ENCODE measurements at places on chromosomes 5 and 9.

DNA sequence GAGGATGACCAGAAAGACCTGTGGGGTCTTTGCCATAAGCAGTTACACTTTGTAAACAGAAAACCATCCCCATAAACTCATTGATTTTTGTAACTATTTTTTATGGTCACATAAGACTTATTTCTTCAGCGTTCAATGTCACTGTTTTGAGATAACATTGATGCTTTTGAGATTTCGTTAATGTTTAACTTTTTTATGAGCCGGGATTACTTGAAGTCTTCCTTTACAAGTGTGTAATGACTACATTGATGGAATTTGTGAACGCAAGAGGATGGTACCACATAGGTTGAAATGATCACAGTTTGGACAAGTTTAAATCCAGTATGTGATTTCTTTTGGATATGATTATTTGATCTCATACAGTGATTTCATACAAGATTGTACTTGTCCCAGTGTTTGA, 1.8 kb downstream of the SLC12A2 start:
- DNase-seq = no peak

- no peak for DNase-seq
Observed at GRCh38 chr9:137457406-137458193, 1.5 kb downstream of the NSMF start.

DNA sequence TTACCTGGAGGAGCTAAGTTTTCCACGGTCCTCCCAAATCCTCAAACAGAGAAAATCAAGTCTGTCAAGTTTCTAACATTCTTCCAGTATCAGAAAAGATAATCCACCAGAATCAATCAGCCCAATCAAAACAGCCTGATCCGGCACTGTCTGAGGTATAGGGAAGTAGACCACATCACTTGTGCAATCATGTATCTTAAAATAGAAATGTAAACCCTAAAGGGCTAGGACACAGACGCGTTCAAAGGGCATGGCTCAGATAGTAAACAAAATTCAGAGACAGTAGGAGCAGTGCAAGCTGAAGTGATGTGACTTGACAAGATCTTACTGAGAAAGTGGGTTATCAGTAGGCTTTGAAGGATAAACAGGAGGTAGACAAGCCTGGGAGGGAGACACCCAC, 252.4 kb upstream of the DAPK1 start:
- DNase-seq = no peak

GRCh38 chr9:133121198-133121914, at the start of gene RALGDS:
Gene RALGDS (minus strand): TSS chr9:133121240. CDS start chr9:133121154, 86 bp downstream.
- peak; percentile 86 for DNase-seq

- no peak for DNase-seq
Observed at GRCh38 chr5:139974661-139975060, 68.4 kb downstream of the NRG2 start.

- DNase-seq = no peak
Observed at GRCh38 chr9:106127776-106128175, 433.4 kb downstream of the TMEM38B start.

GRCh38 chr9:7154650-7155049, 396.9 kb downstream of the KDM4C start:
- no peak for DNase-seq

DNA sequence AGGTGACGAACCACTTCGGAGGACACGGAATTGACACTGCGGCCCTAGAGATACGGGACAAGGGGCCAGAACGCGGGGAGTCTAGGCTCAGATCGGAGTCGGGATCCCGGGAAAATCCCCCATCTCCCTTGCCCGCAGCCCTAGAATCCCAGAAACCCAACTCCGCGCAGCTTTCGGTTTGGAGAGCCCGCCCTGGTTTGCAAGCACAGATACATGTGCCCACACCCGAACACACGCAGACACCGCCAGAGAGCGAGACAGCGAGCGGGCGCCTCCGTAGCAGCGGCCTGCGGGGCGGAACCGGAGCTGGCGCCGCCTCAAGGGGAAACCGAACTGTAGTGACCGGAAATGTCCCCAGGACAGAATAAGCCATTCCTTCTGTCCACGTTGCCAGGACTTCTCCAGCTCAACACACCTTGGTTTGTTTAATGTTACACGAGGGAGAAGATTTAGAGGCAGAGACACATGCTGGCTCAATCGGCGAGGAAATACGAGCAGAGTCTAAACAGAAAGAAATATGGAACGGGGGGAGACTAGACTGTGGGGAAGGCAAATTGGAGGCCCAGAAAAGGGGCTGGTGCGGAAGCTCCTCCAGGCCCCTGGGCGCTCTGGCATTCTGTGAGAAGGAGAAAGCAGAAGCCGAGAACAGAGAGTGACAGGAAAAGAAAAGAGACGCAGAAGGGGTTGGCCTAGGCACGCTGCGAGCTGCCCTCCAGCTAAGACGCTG, 2.9 kb upstream of the PAX5 start:
- peak; percentile 40 for DNase-seq

DNA sequence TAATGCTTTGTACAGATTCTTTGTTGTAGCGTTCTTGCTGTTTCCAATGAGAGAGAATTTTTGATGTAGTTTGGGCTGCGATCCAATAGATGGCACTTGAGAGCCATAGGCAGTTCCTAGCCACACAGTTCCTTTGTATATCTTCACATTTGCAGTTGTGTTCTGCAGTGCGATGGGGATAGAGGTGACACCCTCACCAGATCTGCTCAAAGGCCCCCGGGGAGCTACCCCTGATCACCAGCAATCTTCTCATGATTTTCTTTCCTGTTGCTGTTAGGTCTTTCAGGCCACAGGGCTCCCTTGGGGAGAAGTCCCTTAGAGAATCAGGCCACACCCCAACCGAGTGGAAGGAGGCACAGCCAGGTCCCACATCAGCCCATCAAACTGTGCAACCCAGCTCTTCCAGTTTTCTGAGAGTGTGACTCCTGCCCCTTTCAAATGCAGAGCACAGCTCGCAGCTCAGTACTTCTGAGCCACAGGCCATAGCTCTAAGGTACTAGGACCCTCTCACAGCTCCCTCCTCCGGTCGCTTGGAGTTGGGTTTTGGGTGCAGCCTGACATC, 353.7 kb downstream of the SLCO4C1 start:
- DNase-seq = no peak

DNA sequence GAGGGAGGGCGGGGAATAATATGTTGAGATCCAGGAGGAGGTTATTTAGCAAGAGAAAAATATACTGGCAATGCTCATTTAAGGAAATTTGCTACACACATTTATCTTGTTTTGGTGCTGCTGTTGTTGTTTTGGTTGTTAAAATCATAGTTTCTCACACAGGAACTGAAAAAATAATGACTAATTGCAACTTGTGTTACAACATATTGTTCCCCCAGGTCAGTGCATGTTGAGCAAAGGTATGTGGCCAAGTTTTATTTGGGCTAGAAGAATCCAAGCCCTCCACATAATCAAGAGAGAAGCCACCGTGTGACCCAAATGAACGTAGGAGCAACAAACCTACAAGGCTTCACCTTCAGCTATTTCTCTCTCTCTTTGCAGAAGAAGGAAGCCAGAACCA, 220.3 kb upstream of the DAPK1 start:
- DNase-seq = no peak

DNA sequence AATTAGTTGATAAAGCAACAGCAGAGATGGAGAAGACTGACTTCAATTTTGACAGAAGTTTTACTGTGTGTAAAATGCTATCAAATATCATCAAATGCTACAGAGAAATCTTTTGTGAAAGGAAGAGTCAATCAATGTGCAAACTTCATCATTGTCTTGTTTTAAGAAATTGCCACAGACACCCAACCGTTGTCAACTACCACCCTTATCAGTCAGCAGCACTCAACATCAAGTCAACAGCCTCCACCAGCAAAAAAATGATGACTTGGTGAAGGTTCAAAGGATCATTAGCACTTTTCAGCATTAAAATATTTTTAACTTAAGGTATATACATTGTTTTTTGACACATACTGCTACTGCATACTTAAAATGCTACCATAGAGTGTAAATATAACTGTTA, 888.8 kb downstream of the CDH18 start:
- no peak for DNase-seq

GRCh38 chr5:141717043-141717442, 35.0 kb upstream of the ARAP3 start:
- DNase-seq = no peak

GRCh38 chr5:166795756-166796155, 1495.7 kb upstream of the WWC1 start:
- DNase-seq = no peak

DNA sequence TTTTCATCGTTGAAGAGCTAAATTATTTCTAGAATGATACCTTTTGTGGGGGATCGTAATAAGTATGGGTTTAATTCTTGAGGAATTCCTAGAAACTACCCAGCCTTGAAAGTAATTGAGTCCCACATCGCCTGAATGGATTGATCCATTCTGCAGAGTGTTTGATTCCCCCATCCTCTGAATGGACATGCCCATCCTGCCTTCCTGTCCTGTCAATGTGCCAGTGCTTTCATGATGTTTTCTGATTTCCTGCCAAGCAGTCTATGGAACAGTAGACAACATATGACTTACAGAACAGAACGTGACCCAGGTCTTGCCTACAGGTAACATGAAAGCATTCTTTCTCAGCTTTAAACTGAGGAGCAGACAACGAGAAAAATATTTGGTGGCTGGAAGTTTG, 319.2 kb downstream of the DRD1 start:
- DNase-seq = no peak

DNA sequence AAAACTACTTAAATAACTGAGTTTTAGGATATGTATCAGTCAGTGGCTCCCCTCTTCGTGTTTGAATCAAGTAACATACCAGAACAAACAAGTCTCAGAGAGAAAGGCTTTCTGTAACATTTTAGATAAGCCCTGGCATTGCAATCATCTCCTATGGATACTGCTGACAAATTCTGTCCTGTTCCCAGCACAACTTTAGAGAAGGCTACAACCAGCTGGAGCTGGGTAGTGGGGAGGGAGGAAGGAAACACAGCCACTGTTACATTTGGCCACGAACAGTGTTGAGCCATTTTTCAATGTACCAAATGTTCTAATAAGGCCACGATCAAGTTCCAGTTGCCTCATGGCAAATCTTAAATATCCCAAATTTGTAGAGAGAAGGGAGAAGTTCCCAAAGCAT, 511.8 kb upstream of the WWC1 start:
- DNase-seq = no peak

DNA sequence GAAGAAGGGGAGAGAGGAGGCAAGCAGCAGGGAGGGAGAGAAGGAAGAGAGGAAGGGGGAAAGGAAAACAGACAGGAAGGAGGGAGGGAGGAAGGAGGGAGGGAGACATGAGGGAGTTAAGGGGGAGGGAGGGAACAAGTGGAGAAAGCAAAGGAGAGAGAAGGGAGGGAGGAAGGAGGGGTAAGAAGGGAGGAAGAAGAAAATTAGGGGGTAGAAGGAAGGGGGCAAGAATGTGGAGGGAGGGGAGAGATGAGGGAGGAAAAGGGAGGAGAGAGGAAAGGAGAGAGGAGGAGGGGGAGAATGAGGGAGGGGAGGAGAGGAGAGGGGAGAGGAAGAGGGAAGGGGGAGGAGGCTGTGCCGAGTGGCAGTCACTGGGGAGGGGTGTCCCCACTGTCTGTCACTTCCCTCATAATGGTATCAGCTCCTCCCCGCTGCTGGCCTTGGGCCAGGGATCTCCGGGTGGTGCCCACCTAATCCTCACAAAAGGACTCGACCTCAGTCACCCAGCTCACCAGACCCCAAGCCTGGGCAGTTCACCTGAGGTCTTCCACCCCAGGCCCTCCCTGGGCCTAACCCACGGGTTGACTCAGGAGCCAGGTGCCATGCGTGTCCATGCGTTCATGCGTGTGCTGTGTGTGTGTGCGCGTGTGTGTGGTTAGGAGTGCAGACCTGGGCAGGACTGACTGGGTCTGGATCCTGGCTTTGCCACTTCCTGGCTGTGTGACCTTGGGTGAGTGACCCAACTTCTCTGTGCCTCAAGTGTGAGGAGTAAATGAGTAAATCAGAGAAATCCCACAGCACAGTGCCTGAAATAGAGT, 18.1 kb downstream of the C9orf50 start:
- no peak for DNase-seq

- peak; percentile 60 for DNase-seq
Observed at GRCh38 chr5:134100283-134101091, 14.0 kb upstream of the TCF7 start.

DNA sequence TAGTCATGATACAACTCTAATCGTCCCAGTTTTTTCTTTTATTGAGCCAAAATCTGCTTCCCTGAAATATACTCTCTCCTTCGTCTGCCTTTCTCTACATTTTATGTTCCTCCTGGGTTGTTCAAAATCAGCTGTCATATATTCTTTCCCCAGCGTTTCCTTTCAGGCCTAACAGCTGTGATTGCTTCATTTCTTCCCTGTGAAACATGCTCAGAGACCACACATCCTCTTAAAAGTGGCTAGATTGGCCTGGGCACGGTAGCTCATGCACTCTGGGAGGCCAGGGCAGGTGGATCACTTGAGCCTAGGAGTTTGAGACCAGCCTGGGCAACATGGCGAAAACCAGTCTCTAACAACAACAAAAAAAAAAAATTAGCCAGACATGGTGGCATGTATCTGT, 25.1 kb downstream of the NFX1 start:
- no peak for DNase-seq

DNA sequence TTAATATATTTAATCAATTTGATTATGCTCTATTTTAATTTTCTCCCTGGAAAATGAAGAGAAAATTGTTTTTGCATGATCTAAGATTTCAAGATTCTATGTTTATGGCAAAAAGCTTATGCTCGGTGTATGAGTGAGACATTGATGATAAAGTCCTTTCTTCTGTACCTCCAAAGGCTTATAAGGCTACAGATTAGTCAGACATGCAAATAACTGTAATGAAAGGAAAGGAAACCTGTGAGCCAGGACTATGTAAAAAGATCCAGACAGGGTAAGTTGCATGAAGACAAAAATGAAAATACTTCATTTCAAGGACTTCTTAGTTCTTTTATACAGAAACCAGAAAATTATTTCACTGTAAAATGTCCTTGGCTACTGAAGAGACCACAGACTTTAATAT, 52.2 kb upstream of the EDIL3 start:
- no peak for DNase-seq

DNA sequence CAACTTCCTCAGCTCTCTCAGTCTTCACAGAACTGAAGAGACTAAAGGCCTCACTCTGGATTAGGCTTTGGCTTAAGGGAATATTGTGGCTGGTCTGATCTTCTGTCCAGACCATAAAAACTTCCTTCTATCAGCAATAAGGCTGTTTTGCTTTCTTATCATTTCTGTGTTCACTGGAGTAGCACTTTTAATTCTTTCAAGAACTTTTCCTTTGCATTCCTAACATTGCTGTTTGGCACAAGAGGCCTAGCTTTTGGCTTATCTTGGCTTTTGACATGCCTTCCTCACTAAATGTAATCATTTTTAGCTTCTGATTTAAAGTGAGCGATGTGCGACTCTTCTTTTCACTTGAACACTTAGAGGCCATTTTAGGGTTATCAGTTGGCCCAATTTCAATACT, 88.7 kb upstream of the ACOT12 start:
- no peak for DNase-seq

All from naive thymus-derived CD4-positive, alpha-beta T cell (primary cell).